ENCODE measurements at places on chromosomes 1 and 21.
A peak's percentile ranks its signal among the peaks of the same experiment; 100 is the strongest.

DNA sequence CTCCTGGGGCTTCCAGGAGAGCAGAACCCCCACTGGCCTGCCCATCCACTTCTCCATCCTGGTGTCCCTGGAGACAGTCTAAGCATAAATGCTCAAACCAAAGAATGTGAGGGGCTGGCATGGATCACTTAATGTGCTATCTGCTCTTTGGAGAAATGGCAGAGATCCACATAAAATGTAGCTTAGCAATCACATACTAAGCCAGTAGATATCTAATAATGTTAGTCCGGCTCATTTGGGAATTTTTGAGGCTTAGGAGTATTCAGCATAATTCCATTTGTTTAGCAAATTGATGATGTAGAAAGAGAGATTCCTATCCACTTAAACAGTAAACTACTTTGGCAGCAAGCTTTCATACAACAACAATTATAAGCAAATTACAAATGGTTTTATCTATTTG lies 90.7 kb downstream of the TENT5C start:
- no peak for DNase-seq

DNA sequence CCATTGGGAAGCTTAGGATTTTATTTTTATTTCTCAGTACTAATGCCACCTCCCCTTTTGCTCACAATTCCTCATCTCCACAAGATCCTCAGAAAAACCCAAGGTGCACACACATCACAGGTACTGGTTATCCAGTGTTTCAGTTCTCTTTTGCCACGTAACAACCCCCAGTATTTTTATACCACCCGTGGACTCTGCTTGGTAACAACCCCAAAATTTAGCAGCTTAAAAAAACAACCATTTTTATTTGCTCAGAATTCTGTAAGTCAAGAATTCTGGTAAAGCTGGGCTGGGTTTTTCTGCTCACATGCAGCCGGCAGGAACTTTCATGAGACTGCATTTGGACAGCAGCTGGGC lies 180.0 kb downstream of the KAZN start:
- no peak for DNase-seq

DNA sequence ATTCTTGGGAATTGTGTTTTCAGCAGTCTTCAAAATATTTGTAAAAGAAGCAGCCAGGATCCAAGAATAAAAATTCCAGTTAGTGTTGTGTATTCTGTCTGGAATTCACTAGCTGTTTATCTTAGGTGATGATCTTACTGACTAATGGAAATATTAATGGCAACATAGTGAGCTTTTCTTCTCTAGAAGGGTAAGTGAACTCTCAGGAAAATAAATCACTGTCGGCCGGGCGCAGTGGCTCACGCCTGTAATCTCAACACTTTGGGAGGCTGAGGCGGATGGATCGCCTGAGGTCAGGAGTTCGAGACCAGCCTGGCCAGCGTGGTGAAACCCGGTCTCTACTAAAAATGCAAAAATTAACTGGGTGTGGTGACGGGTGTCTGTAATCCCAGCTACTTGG lies 87.4 kb upstream of the KIF1B start:
- no peak for DNase-seq

DNA sequence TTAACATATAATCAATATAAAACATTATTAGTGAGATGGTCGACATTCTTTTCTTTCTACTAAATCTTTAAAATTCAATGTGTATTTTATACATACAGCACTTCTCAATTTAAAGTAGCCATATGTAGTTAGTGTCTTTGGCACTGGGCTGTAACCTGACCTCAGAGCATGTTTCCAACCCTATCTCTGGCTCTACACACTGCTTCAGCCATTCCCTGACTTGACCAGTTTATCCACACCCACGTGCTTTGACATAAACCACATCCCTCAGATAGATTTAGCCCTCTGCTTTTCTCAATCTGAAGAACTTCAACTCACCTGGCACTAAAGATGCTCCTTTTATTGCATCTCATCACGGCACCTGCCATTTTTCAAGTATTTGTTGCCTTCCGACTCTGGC lies 58.3 kb downstream of the RGS2 start:
- DNase-seq, result no peak

DNA sequence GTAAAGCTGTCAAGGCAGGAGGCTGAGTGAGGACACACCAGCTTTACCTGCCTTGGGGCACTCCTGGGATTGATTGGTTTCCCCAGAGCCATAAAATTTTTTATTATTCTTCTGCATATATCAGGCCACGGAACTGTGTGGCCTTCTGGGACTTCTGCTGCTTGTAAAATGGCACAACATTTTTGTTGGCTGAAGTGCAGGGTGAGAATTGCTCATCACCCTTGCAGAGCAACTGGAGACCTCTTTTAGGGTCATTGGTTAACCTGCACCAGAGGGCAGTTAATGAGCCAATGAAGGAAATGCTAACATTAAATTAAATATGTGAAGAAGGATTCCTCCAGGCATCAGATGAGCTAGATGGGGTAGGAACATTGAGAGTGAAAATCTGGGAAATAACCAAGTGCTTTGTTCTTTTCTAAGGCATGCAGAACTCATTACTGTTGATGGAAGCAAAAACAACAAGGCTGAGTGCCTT lies 87.7 kb downstream of the LTN1 start:
- DNase-seq, result no peak

GRCh38 chr1:177146499-177146898 lies 18.0 kb downstream of the ASTN1 start:
- DNase-seq, result no peak

GRCh38 chr1:61642475-61643232 lies 82.3 kb downstream of the TM2D1 start:
- no peak for DNase-seq

GRCh38 chr1:28830814-28831213 lies 18.8 kb downstream of the OPRD1 start:
- DNase-seq, result no peak

DNA sequence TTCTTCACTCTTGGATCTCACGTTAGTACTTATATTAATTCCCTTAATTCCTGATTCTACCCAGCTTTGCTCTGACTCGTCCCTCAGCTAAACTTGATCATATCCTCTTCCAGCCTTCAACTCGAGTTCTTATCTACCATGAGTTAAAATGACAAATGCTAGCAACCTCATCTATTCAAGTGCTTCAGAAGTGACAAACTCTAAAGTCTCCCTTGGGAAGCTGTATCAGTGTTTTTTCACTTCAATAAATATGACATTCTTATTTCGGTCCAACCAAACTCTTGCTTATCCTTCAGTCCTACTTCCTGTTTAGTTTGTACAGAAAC lies 75.3 kb downstream of the FOXJ3 start:
- no peak for DNase-seq

GRCh38 chr1:87329526-87330056 lies 911 bp downstream of the LMO4 start:
- DNase-seq, result peak; percentile 40

- DNase-seq, result no peak
These were observed 11.6 kb downstream of the TIPRL start for GRCh38 chr1:168190403-168190802.

DNA sequence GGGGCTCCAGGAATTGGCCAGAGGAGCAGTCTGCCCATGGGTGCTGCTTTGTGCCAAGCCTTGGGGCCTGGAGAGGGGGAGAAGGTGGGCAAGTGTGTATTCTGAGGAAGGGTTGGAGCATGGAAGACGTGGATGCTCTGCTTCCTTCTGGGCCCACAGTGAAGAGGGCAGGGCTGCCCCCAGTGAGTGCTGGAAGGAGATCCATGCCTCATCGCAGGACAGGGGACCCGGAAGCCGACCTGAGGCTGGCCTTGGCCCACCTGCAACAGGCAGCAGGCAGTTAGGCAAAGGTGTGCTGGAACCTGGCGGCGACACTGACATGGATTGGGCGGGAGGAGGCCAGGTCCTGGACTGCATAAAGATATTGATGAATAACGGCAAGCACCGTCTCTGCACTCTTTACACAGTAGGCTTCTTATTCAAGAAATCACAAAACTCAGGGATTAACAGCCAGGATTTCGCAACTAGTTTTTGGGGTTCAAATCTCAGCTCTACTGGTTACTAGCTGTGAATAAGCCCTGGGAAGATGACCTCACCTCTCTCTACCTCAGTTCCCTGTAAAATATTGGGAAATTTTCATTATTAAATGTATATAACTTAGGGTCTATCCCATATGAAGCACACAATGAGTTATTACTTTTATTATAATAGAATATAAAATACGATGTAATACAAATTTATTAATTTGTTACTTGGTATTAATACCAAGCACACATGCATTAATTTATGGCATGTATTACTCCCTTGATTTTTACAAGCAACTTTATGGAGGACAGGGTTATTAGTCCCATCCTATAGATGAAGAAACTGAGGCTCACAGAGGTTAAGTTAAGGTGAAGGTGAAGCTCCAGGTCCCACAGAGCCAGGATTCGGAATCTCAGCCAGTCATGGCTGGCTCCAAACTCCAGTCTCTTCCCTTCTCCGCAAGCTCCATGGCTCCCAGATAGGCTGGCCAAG lies 62.3 kb downstream of the DHRS3 start:
- no peak for DNase-seq

DNA sequence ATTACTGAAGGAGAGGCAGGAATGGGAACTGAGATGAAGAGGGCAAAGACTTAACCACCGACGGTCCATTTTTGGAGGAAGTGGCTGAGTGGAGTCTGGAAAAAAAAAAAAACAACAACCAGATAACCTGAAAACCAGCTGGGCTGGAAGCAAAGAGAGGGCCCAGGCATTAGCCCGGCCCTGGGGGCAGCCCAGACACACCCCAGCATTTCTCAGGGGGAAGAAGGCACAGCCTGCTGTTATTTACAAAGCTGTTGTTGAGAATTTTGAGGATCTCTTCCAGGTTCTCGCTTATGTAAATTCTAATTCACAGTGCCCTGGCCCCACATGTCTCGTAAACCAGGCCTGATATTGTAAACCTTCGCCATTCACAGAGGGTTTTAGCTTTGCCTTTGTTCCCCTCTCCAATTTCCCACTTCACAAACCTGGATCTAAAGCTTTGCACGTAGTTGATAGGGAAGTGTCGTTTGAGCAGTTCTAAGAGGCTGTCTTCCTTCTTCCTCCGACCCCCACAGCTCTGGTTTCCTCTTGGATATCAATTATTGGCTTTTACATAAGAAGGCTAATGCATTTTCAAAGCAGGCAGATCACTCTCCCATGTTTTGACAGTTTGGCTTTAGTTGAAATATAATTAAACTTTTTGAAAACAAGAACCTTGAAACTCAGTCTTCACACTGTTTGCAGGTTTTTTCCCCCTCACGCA lies 161.8 kb upstream of the IRF2BP2 start:
- no peak for DNase-seq

- no peak for DNase-seq
These were observed 78.6 kb downstream of the MAN1C1 start for GRCh38 chr1:25695090-25695770.

DNA sequence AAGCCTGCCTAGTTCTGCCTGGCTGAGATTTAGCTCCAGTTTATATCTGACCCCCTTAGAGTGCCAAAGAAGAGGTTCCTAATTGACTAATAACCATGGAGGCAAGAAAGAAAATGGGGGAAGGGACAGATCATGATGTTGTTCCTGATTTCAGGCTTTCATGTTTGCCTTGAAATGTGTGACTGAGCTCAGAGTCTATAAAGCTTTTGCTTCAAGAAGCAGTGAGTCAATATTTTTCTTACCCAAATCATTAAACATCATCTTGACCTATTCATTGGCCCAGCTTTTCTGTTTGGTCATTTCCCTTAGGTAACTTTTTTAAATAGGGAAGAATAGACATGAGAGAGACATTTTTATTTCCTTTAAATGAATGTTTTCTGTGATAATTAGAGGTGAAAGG lies 55.9 kb downstream of the HHAT start:
- no peak for DNase-seq

DNA sequence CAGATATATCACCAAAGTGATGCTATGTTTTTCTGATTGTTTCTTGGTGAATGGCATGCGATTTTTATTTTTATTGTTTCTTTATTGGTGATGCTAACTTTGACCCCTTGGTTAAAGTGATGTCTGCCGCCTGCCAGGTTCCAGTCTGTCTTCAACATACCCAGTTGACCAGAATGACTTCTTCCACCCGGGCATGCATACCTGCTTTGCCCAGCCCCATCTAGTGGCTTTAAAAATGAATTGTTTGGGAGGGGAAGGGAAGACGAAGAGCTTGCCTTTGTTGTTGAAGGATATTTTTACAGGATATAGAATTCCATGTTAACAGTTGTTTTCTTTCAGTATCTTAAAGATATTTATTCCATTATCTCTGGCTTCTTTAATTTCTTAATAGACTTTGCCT lies 65.1 kb downstream of the ATG4C start:
- DNase-seq, result no peak

DNA sequence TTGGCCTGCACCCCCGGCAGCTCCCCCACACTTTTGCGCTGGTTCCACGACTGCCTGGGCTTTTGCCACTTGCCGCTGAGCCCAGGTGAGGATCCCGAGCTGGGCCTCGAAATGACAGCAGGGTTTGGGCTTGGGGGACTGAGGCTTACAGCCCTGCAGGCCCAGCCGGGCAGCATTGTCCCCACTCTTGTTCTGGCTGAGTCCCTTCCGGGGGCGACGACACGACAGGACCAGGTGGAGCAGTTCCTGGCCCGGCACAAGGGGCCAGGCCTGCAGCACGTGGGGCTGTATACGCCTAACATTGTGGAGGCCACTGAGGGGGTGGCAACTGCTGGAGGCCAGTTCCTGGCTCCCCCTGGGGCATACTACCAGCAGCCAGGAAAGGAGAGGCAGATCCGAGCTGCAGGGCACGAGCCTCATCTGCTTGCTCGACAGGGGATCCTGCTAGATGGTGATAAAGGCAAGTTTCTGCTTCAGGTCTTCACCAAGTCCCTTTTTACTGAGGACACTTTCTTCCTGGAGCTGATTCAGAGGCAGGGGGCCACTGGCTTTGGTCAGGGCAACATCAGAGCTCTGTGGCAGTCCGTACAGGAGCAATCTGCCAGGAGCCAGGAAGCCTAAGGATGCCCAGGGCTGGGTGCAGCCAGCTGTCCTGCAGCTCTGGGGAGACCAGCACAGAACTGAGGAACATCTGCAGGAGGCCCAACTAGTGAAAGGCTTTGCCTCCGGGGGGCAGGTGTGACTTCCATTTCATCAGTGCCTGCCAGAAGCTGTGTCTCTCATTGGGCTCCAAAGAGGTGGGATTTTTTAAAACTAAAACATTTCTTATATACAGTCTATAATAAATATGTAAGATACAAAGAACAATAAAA lies 1.2 kb downstream of the HPDL start:
- DNase-seq, result no peak

DNA sequence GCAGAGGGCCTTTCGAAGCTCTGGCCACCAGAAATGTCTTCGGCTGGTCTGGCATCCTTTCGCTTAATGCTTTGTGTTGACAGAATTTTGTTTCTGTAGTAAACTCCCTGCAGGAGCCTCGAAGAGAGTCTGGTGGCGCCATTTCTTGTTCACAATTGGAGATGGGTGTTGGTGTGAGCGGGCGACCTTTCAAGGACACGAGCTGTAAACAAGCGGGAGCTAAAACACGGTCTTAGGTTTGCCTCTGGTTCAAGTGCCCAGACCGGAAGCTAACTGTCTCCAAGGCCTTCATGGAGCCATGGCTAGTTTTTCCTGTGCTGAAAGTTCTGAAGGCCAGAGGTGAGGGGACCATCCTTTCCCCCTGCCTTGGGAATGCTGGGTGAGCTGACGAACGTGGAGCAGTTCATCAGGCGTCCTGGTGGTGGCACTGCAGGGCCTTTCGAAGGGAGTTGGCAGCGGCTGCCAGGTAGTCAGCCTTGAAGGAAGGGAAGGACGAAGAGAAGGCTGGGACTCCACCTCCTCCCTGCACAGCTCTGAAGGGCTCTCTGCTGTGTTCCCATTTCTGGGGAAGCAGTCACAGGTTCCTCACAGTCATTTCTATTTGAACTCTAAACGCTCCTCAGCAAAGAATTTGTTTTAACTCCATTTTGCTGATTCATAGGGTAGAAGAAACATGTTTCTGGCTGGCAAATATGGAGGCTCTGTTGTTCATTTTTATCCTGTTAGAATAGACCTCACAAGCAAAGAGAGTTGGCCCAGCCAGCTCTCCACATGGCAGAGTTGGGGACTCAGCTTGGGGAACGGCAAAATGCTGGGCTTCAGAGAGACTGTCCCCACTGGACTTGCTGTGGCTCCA lies 35.2 kb downstream of the URB2 start:
- peak; percentile 68 for DNase-seq

Data from CD4-positive, alpha-beta T cell treated with Interleukin-17A for 1 hour (primary cell).